SK-N-DZ (cell line): ENCODE measurements at places on chromosomes 11 and 22.

DNA sequence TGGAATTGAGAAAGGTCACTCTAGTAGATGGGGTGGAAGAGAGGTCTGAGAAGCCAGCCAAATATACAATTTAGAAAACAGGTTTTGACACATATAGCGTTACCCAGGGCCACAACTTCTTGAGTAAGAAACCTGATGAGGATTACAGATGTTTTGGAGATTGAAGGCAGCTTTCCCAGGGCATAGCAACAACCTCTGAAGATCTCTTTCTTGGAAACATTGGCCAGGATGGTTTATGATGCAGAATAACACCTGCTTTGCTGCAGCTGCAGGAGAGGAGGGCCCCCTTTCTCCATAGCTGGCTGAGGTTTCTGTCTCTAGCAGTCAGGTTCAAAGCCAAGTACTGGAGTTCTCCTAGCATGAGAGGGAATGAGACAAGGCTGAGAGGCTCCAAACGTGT is 75.1 kb upstream of the NUP50 start:
- no peak for DNase-seq

- DNase-seq = no peak
Observed at GRCh38 chr11:64298966-64299846, 952 bp upstream of the CATSPERZ start.

DNA sequence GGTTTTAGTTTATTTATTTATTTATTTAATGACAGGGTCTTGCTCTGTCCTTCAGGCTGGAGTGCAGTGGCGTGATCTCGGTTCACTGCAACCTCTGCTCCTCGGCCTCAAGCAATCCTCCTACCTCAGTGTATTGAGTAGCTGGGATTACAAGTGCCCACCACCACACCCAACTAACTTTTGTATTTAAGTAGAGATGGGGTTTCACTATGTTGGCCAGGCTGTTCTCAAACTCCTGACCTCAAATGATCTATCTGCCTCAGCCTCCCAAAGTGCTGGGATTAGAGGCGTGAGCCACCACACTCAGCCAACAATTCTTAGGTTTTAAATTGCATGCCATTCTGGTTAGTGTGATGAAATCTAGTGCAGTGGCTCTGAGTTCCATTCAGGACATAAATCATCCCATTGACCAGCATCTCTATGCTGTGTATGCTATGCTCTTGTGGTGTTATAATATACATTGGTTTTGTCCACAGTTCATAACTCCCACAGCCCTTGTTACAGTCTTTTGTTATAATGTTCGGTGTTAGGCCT is 28.5 kb downstream of the ZNF280B start:
- DNase-seq = no peak

DNA sequence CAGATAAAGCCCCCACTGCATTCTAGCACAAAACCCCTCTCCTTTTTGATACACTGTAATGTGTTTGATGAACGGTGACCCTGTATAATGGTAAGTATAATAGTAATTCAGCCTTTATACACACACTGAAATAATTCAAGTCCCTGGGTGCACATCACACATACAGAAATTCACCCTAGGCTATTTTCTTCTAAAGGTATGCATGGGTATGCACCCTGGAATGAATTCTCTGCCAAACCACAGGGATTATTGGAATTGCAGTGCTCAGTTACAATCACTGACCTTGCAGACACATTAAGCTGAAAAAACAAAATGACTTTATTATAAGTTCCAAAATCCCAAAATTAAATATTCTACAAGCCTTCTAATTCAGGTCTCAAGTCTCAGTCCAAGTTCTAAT is 245.9 kb upstream of the FAT3 start:
- DNase-seq = no peak

GRCh38 chr11:61679893-61680621 is at the start of gene DAGLA:
Gene DAGLA, plus strand, starts transcription at chr11:61680391. Its CDS starts 39,765 bp downstream, at chr11:61720156.
- peak; percentile 68 for DNase-seq

DNA sequence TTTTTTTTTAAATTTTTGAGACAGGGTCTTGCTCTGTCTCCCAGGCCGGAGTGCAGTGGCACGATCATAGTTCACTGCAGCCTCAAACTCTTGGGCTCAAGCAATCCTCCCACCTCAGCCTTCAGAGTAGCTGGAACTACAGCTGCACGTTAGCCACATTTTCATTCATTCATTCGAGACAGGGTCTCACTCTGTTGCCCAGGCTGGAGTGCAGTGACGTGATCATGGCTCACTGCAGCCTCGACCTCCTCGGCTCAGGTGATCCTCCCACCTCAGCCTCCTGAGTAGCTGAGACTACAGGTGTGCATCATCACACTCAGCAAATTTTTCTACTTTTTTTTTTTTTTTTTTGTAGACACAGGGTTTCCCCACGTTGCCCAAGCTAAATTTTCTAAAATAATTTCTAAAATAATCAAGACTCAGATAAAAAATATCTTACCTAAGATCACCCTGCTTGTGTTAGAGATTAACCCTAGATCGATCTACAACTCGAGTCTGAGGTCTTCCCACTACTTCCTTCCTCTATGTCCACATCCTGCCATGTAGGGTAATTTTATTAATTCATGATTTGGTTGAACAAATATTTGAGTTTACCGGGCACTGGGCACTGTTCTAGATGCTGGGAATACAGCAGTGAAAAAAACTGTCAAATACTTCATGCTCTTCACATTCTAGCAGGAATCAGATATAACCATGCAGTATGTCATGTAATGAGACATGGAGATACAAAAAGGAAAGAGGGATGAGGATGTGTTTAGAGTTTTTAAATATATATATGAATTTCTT is 15.1 kb downstream of the EIF4G2 start:
- no peak for DNase-seq

GRCh38 chr22:24731761-24732160 is 42.8 kb downstream of the PIWIL3 start:
- no peak for DNase-seq

- no peak for DNase-seq
Observed at GRCh38 chr22:49582181-49582580, 245.5 kb downstream of the BRD1 start.

DNA sequence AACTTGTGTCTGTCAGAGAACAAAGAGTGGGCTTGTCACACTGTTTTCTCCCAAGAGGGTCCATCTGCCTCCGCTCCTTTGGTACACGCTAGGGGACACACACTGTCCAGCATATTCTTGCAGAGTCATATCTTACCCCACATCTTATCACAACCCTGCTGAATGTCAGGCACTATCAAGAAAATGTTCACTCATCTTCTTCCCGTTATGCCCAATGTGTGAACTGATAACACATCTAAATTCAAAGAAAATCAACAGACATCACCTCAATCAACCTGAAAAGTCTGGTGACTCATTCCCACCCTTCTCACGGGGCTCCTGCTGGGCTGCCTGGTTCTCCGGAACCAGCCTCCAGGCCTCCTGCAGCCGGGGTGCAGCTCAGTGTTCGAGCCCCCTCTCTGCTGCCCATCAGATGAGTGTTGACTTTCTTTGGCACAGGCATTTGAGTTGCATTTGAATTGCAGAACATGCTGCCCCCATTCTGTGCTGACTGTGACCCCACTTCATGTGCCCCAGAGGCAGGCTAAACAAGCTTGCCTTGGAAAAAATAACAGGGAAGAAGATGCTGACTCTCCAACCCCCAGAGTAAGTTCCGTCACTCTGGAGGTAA is 19.4 kb downstream of the GRAP2 start:
- no peak for DNase-seq

- peak; percentile 85 for DNase-seq
Observed at GRCh38 chr11:68271023-68271780, 571 bp downstream of the C11orf24 start.

DNA sequence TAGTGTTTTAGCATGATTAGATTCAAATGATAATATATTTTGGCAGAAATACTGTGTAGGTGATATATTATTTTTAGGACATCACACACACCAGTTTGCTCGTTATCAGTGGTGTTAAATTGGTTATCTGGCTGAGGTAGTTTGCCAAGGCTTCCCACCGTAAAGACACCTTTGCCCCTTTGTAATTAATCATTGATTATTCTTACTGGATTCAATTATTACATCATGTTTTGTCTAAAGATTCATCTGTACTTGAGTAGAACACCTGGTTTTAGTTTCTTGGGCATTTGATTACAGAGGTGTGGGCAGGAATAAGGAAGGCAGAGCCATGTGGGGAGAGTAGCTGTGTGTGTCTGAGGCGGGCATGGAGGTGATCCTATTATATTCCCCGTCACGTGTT is 39.5 kb upstream of the ST14 start:
- DNase-seq = no peak

- DNase-seq = no peak
Observed at GRCh38 chr11:106727256-106727655, 291.0 kb downstream of the GUCY1A2 start.

- no peak for DNase-seq
Observed at GRCh38 chr11:56333156-56333555, 12.7 kb upstream of the OR8K1 start.

DNA sequence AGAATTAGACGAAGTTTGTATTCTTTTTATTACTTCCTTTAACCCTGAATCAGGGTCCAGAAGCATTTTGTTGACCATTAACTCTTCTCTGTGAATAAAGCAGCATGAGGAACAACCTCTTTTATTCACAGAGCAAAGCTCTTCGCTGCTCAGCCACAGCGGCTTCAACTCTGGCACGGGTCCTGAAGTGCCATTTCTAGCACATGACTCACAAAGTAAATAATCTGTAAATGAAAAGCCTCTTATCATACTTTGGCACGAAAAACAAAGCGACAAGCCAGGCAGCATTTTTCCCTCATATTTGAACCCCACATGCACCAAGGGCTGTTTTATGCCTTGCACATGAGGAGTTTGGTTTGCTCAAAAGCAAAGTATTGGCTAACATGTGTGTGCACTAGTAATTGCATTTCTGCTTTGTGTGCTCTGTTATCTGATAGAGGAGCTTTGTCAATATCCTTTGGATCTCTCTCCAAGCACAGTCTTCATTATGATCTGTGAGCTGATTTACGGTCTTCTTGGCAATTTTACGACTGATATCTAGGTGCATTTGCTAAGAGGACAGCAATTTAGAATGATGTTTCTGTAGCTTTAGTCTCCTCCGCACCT is 33.0 kb upstream of the APOBEC3A start:
- peak; percentile 11 for DNase-seq

GRCh38 chr11:73423506-73423905 is 47.3 kb downstream of the RELT start:
- no peak for DNase-seq

- peak; percentile 28 for DNase-seq
Observed at GRCh38 chr22:30453731-30454510, 17.9 kb downstream of the SEC14L3 start.

GRCh38 chr11:25758145-25758661 is 573.7 kb upstream of the ANO3 start:
- no peak for DNase-seq

GRCh38 chr11:45537614-45538013 is 127.8 kb downstream of the CHST1 start:
- DNase-seq = no peak

GRCh38 chr11:57429946-57430345 is 3.0 kb upstream of the SLC43A3 start:
- DNase-seq = no peak

DNA sequence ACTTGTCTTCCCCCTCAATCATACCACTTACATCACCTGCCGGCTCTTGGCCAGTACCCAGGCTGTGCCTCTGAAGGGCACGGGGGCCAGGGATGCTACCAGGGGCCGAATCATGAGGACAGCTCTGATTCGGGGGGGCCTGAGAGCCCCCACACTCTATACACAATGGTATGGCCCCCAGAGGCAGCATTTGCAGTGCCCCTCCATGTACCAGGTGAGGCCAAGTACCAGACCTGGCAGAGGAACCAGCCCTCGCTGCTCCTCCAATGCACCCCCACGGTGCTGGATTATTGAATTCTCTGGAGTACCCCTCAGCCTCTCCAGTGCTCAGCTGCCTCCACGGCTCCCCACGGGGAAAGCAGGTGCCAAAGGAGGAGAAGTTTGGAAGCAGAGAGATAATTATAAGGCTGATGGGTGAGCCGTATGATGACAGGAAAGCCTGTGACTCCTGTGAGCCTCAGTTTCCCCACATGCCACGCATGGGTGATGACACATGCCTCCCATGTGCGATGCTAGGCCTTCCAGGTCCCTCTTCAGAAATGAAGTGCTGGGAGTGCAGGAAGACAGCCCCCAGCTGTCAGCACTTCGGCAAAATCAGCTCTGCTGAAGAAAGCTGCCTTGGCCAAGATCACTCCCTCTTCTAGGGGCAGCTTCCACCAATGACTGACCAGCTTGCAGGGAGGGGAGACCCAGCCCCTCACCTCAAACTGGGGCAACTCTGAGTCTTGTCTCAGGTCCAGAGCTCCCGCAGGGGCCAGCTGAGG is 69.9 kb downstream of the THAP12 start:
- no peak for DNase-seq

GRCh38 chr11:65853246-65853979 is 4.6 kb downstream of the CFL1 start:
- DNase-seq = peak; percentile 17

DNA sequence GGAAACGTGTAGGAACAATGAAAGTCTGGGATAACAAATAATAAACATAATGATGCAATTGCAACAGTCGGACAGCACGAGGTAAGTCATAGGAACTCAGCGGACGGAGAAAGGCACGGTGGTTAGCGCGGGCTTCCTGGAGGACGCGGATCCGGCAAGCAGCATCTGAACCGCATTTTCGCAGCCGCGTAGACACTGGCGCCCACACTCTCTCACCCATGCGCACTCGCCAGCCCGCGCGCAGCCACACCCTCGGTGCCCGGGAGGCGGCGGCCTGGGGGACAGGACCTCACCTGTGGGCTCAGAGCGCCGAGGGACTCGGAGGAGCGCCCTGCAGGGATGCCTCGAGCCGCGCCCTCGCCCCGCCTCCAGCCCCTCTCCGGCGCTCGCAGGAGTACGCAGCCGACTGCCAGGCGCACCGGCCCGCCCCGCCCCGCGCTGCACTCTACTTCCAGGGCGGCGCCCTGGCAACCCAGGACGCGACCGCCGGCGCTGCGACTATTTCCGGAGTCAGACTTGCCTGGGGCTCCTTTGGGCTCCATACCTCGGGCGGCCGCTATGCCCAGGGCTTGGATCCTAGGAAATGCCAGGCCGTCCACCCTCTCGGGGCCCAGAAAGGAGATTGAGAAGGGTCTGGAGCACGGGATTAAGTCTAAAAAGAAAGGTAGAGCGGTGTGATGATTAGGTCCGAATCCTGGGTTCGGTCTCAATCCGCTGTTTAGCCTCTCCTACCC is at the start of gene TTLL1:
TSS of gene TTLL1 (minus strand) at position 408 of the 734 bp plus-strand sequence. CDS start 13,805 bp downstream, outside the sequence.
- DNase-seq = peak; percentile 83

DNA sequence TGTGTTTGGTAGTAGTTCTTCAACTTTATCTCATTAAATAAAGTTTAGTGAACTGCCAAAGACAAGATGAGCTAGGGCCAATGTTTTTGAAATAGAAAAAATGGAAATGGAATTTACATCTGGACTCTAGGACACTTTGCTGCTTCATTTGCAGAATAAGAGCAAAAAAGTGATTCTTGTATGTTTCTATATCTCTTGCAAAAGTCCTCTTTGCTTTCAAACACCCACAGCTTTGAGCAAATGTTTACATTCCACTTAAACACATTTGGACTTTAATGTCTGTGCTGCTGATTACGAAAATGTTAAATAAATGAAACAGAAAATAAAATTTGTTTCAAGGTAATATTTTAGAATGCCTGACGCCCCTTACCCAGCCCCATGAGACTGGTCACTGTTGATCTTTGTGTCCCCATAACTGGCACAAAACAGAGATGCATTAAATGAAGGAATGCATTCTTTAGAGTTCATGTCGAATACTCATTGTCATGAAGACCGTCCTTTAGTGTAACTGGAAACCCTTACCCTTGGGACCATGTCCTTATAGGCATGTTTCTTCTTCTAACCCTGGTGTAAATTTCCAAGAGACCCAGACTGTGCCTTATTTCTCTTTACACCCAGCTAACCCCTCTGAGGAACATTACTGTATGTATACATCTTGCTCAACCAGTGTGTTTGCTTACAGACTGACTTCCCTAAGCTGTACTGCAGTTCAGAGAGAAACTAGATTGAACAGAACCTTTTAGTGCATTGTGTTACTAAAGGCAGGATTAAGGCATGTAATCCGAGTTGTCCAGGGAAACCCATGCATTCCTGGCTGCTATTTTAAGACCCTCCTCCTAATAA is 199.7 kb downstream of the NAV2 start:
- no peak for DNase-seq
